Fibroblast of villous mesenchyme (primary cell): ENCODE measurements at places on chromosomes 2 and 18. TPM values are rescaled to one million over a fixed set of nuclear protein-coding genes. Genes with fewer than 3 reads are reported as not detected.

PNO1 gene
- 13.4 and 13.5 TPM in 2 replicates for total RNA-seq

GAREM2 gene
- total RNA-seq, result 0.97 and 2.2 TPM in 2 replicates

CLEC4F gene
- total RNA-seq, result not detected in 2 replicates

EPB41L3 gene
- total RNA-seq, result 0.43 and 0.97 TPM in 2 replicates

DYSF gene
- 3.5 and 4.2 TPM in 2 replicates for total RNA-seq

LONRF2 gene
- total RNA-seq, result 0.32 and 1.3 TPM in 2 replicates

RMND5A gene
- 15.5 and 24.6 TPM in 2 replicates for total RNA-seq

AQP12B gene
- not detected in 2 replicates for total RNA-seq

BBS5 gene
- 5.6 and 6.1 TPM in 2 replicates for total RNA-seq

PRKAG3 gene
- total RNA-seq, result not detected in 2 replicates

MYCN gene
- under 0.01 and 0.32 TPM in 2 replicates for total RNA-seq

CD28 gene
- not detected in 2 replicates for total RNA-seq

C2orf74 gene
- 4.2 and 13.0 TPM in 2 replicates for total RNA-seq

PRSS56 gene
- total RNA-seq, result not detected in 2 replicates

CCBE1 gene
- 7.4 and 10.4 TPM in 2 replicates for total RNA-seq

DPYSL5 gene
- not detected in 2 replicates for total RNA-seq

EMX1 gene
- not detected in 2 replicates for total RNA-seq

KIF3C gene
- total RNA-seq, result 9.9 and 12.2 TPM in 2 replicates

ST6GAL2 gene
- 4.3 and 5.2 TPM in 2 replicates for total RNA-seq

UGT1A4 gene
- total RNA-seq, result not detected in 2 replicates

UGT1A5 gene
- total RNA-seq, result not detected in 2 replicates

GPR35 gene
- total RNA-seq, result 0.32 and 0.43 TPM in 2 replicates

REG3G gene
- not detected in 2 replicates for total RNA-seq

BOK gene
- total RNA-seq, result 42.2 and 54.0 TPM in 2 replicates

C2orf66 gene
- under 0.01 TPM in 1 of 2 replicates, not detected in the other for total RNA-seq

CKAP2L gene
- total RNA-seq, result 6.8 and 10.4 TPM in 2 replicates

SCYGR6 gene
- not detected in 2 replicates for total RNA-seq

FAM136A gene
- 29.3 and 32.8 TPM in 2 replicates for total RNA-seq

LIMS4 gene
- 27.2 and 37.7 TPM in 2 replicates for total RNA-seq

NLRC4 gene
- not detected in 2 replicates for total RNA-seq

ARID5A gene
- 9.5 and 18.4 TPM in 2 replicates for total RNA-seq

C2orf15 gene
- total RNA-seq, result not detected in 2 replicates

SPAG16 gene
- total RNA-seq, result 38.3 and 56.1 TPM in 2 replicates

MREG gene
- total RNA-seq, result 1.3 and 4.3 TPM in 2 replicates

MZT2B gene
- total RNA-seq, result 141 and 246 TPM in 2 replicates

PLCL1 gene
- 0.43 and 0.64 TPM in 2 replicates for total RNA-seq

DHRS9 gene
- total RNA-seq, result under 0.01 TPM in 1 of 2 replicates, not detected in the other

CPLX4 gene
- total RNA-seq, result under 0.01 TPM in 1 of 2 replicates, not detected in the other

FAM117B gene
- 1.6 and 1.7 TPM in 2 replicates for total RNA-seq

HOXD13 gene
- 0.43 TPM in 1 of 2 replicates, not detected in the other for total RNA-seq

PTPN4 gene
- total RNA-seq, result 18.0 and 28.5 TPM in 2 replicates

GNLY gene
- total RNA-seq, result not detected in 2 replicates

EDAR gene
- not detected in 2 replicates for total RNA-seq

ATP6V1C2 gene
- total RNA-seq, result under 0.01 TPM in 2 replicates

MAP2 gene
- total RNA-seq, result 2.3 and 37.1 TPM in 2 replicates

ADGRF3 gene
- under 0.01 TPM in 2 replicates for total RNA-seq

SERPINB10 gene
- not detected in 2 replicates for total RNA-seq

GPR39 gene
- 3.2 and 5.6 TPM in 2 replicates for total RNA-seq

GALNT5 gene
- 7.7 and 17.3 TPM in 2 replicates for total RNA-seq

TMEM200C gene
- total RNA-seq, result under 0.01 TPM in 1 of 2 replicates, not detected in the other

MATN3 gene
- 3.0 and 3.9 TPM in 2 replicates for total RNA-seq

CFC1 gene
- total RNA-seq, result not detected in 2 replicates

PSMA8 gene
- total RNA-seq, result not detected in 2 replicates

TMEM182 gene
- total RNA-seq, result 0.97 and 1.3 TPM in 2 replicates

FNDC4 gene
- total RNA-seq, result 8.6 and 11.6 TPM in 2 replicates

EIPR1 gene
- total RNA-seq, result 23.8 and 32.4 TPM in 2 replicates
